ENCODE measurements at places on chromosomes 13 and 19.

- no peak for DNase-seq
Observed at GRCh38 chr19:17078036-17078919, 2.7 kb downstream of the MYO9B start.

- no peak for DNase-seq
Observed at GRCh38 chr19:58355908-58356765, 2.8 kb upstream of the A1BG start.

DNA sequence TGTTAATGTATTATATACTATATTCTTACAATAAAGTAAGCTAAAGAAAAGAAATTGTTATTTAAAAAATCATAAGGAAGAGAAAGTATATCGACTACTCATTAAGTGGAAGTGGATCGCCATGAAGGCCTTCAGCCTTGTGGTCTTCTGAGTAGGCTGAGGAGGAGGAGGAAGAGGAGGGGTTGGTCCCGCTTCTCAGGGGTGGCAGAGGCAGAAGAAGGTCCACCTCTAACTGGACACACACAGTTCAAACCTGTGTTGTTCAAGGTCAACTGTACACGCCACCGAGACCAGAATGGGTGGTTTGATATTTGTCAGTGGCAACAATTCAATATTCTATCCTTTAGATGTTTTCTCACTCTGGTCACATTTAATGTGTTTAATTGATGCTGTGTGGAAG, 67.2 kb downstream of the ALOX5AP start:
- no peak for DNase-seq

DNA sequence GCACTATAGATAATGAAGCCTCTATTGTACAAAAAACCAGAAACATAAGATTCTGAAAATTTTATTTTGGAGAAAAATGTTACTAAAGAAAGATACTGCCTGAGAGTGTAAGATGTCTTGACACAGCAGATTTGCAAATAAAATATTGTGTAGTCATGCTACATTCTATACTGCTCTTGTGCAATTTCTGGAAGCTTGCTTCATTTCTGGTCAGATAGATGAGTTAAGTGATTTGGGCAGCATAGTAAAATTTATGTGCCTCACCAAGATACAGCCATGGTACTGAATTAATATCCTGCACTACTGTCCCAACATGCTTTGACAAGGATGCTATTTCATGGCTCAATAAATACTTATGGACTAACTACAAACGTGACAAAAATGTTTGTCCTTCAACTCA, 55.1 kb upstream of the STARD13 start:
- peak; percentile 35 for DNase-seq

- no peak for DNase-seq
Observed at GRCh38 chr19:55956431-55956830, 8.8 kb downstream of the NLRP8 start.

GRCh38 chr13:100234006-100234405, 145.1 kb downstream of the PCCA start:
- no peak for DNase-seq

- no peak for DNase-seq
Observed at GRCh38 chr13:81199956-81200355, 859.0 kb upstream of the SPRY2 start.

- DNase-seq: no peak
Observed at GRCh38 chr13:35256459-35257148, 219.9 kb downstream of the MAB21L1 start.

GRCh38 chr19:50252111-50252886, 48.9 kb downstream of the MYH14 start:
- DNase-seq: no peak

DNA sequence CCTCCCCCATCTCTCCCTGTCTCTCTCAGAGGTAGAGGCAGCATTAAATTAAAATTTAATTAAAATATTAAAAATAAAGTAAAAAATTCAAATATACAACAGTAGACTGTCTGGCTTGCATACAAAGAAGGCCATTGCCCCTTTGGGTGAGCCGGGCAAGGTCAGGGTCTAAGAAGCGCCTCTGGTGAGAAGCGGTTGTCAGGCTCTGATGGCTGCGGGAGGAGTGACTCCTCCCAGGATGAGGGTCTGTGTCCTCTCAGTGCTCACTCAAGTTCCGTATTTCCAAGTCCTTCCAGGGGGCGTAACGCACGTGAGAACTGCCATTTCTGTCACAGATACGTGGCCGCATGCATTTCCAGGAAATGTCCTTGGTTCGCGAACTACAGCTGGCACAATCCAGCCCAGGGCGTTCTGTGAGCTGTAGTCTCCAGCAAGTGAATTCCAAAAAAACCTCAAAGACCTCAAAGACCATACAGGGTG, 737 bp upstream of the ZNF181 start:
- no peak for DNase-seq

- no peak for DNase-seq
Observed at GRCh38 chr19:51025401-51025800, 1.0 kb downstream of the KLK11 start.

DNA sequence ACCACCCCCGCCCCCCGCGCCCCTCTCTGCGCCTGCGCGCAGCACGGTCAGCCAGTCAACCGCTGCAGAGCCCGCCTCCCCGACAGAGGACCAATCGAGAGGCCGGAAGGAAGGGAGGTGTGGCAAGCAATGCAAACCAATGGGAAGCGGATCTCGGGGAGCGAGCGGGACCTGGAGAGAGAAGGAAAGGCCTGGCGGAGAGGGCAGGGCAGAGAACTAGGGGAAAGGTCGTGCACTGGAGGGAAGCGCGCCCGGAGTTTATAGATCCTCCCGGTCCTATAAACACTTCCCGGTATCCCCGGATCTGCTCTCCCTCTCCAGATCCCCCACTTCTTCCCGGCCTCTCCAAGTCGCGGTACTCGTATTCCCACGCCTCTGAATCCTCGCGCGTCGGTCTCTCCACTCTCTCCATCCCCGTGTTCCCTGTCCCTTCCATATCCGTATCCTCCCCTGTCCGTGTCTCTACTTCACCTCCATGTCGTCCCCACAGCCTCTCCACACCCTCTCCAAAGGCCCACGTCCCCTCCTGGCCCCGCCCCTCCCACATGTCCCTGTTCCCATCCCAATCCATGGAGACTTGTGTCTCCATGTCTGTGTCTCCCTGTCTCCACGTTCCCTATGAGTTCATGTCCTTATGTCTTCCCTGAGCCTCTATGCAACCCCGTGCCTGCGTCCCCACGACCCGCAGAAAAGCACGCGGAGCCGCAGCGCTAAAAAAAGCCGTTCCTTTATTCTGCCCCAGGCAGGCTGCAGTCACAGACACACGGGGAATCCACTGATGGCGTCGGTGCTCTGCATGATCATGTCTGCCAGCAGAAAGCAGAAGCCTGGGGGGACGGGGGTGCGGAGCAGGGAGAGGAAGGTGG, 434 bp upstream of the ETFB start:
- DNase-seq: peak; percentile 82

Measured in BJ (cell line).